Stimulated activated naive CD8-positive, alpha-beta T cell treated with anti-CD3 and anti-CD28 coated beads, Interleukin-15, Interleukin-2, amounts not matched to agents 100 U/mL and 50 U/mL, for 24 hours (primary cell): ENCODE measurements at places on chromosomes 6 and 20.

DNA sequence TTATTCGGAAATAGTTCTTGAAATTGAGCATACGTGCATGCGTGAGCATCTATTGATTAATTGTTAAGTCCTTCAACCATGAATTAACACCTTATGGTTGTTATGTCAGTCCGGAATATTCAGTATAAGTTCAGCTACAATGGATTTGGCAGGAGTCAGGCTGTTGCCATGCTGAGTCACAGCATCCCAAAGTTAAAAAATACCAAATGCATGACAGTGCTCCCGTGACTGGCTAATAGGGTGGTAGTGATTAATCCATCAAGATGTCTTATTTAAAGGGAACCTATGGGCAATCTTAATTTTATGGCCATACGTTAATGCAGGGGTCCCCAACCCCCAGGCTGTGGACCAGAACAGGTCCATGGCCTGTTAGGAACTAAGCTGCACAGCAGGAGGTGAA is 10.5 kb downstream of the RAE1 start:
- no peak for DNase-seq

DNA sequence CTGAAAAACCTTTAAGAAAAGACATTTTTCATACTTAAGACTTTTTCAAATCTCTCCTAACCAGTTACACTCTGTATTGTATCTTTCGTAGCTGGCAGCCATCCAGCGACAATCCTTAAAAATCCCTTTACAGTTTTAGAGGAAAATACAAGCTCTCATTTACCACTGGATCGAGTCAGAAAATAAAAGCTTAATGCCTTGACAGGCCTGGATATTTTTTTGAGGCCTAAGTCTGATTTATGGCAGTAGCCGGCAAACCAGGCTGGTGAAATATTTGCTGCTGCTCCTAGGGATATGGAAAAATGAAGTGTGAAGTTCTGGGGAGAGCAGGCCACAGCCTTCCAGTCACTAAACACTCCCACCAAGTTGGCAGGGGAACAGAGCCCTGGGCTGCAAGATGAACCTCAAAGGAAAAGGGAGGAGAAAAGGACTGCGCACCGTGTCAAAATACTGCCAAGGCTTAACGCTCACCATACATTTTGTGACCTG is 213.0 kb upstream of the SUPT3H start:
- no peak for DNase-seq

GRCh38 chr6:67706388-67706787 is 928.7 kb upstream of the ADGRB3 start:
- DNase-seq: no peak

DNA sequence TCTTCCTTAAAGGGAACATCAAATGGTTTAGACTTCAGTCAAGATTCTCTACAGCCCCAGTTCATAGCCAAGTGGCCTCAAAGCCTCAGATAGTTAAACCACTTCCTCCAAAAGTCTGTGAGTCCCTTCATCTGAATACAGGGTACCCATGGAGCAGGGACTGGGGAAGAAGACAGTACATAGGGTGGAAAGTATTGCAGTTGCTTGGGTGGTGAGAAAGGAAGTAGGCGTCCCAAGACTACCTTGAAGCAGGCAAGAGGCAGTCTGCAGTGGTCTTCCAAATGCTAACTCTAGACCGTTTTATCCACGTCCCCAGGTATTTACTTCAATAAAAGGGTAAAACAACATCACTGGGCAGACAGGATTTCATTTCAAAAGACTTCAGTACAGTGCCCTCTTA is 2.0 kb downstream of the FYN start:
- peak; percentile 48 for DNase-seq

DNA sequence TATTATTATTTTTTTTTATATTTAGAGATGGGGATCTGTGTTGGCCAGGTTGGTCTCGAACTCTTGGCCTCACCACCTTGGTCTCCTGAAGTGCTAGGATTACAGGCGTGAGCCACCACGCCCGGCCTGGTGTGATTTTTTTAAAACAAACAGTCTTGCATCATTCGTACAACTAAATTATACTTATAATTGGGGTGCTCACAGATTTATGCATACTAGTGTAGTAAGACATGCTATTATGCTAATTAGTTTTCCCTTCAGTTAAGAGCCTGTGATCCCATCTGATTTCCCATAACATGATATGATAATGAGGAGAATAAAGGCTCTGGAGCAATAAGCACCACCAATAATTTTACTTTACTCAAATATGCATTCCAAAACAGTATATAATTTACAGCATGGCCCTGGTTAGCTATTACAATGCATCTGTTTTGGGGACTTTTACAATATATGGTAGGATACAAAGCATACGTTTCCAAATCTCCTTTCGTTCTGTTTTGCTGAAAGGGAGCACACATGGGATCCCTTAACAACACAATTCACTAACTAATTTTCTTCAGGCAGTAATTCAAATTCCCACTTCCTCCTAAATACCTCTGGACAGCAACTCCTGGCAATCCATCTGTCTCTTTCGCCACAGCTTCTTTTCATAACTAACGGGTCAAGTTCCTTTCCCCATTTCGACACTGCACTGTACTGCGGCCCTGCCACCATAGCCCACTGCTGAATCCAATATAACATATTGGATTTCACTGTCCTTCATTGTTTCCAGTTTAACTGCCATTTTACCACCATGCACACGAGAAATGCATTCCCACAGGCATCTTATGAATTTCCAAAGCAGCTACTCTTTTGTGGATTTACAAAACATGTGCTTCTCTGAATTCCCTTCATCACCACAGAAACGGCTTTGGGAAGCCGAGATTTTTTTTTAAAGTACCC is 1.7 kb downstream of the NUDT3 start:
- DNase-seq: peak; percentile 15

- DNase-seq: no peak
These were observed 42.9 kb downstream of the NHSL1 start for GRCh38 chr6:138456401-138456790.

DNA sequence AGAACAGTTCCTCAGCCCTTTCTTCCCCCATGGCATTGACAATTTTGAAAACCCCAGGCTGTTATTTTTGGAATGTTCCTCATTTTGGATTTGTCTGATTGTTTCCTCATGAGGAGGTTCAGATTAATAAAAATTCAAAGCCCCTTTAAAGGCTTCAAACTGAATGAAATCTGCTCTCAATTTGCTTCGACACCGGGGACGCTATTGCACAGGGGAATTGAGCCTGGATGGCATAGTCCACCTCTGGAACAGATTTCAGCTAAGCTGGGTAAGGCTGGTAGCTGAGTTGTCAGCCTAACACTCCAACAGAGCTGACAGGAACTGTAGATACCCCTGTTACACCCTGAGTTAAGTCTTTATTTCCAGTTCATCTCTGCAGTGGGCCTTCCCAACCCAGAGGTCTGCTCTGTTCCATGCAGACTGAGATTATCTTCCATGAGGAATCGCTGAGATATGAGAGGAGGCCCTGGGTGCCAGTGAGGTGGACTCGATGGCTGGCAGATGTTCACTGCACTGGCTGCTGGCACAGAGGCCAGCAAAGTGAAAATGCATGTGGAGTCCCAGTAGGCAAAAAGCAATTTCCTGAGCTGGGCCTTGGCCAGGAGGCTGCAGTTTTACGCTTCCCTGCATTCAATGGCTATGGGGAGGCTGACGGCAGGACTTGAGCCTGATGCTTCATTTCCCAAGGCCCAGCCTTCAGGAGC is 73.3 kb upstream of the PAX1 start:
- DNase-seq: no peak

DNA sequence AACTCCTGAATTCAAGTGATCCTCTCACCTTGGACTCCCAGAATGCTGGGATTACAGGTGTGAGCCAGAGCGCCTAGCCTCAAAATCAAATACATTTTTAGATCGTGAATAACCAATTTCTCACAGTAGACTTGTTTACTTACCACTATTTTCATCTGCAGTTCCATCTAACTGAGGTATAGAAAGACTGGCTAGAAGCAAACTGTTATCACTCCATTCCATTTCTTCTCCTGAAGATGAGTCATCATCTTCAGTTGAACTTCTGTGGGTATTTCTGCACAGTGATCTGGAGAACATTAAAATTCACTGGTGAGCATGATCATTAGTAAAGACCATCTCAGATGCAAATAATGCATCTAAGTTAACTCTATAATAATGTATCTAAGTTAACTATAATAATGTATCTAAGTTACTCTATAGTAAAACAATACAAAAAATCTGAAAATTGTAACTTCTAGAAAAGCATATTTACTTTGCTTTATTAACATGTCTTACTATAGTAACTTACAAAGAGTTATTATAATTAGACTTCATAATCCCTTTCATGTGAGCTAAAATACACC is 105.4 kb downstream of the REV3L start:
- DNase-seq: no peak

- DNase-seq: no peak
These were observed 207.5 kb downstream of the TINAG start for GRCh38 chr6:54515713-54516112.
